ENCODE measurements at places on chromosomes 12 and 14.

- peak; percentile 73 for DNase-seq
Observed at GRCh38 chr12:3137268-3137781, 60.1 kb downstream of the TSPAN9 start.

DNA sequence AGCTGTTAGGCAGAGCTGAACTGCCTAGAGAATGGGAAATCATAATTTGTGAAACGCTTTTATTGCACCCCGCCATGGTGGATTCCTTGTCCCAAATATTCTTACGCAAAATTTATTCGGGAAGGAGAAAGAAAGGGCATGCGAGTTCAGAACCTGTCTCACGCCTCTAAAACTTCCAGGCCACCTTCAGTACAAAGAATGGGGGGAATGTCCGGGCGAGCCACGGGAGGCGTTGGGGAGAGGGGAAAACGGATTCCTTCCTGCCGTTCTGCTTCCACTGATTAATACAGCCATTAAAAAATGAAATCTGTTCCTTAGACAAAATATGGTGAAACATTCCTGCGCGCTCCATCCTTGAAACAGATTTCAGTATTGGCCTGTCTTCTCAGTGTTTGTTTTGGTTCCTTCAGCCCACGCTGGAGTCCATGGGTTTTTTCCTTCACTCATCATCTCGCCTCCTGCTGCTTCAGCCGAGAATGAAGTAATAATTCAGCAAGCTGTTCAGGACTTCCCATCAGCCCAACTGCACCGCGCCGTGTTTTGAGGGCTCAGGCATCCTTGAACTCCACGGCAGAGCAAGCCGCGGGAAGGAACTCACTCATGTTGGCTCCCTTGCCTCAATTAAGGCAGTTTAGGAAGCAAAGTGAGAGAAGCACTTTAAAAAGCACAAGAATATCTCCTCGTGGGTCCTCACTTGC, 47.7 kb upstream of the CDKN3 start:
- DNase-seq, result peak; percentile 74

- DNase-seq, result no peak
Observed at GRCh38 chr12:62351326-62351725, 91.1 kb downstream of the USP15 start.

- DNase-seq, result no peak
Observed at GRCh38 chr12:42819846-42820245, 230.3 kb upstream of the PRICKLE1 start.

- DNase-seq, result no peak
Observed at GRCh38 chr12:82660541-82661325, 26.0 kb upstream of the TMTC2 start.

DNA sequence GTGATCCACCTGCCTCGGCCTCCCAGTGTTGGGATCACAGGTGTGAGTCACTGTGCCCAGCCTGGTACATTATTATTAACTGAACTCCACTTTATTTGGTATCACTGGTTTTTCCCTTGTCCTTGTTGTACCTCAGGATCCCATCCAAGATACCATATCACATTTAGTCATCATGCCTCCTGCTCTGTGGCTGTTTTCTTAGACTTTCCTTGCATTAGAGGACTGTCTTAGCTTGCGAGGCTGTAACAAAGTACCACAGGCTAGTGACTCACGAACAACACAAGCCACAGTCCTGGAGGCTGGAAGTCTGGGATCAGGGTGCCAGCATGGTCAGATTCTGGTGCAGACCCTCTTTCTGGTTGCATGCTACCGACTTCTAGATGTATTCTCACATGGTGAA, 12.2 kb downstream of the KLC1 start:
- DNase-seq, result peak; percentile 27

- DNase-seq, result no peak
Observed at GRCh38 chr12:41433460-41433859, 245.3 kb downstream of the PDZRN4 start.

- no peak for DNase-seq
Observed at GRCh38 chr12:123807670-123808069, 45.6 kb downstream of the DNAH10 start.

GRCh38 chr14:36423430-36423829, 96.6 kb downstream of the NKX2-1 start:
- DNase-seq, result no peak
